ENCODE measurements at places on chromosomes 2 and 18. TPM values are rescaled to one million over a fixed set of nuclear protein-coding genes. Genes with fewer than 3 reads are reported as not detected.
A peak's percentile ranks its signal among the peaks of the same experiment; 100 is the strongest.

CDH2 gene
- 46.8 TPM for total RNA-seq

OTOS gene
- not detected for total RNA-seq

LOXHD1 gene
- not detected for total RNA-seq

GCFC2 gene
- 17.2 TPM for total RNA-seq

CNTNAP5 gene
- total RNA-seq, result not detected

MROH2A gene
- 1.7 TPM for total RNA-seq

UGT1A4 gene
- total RNA-seq, result 306 TPM

DNA sequence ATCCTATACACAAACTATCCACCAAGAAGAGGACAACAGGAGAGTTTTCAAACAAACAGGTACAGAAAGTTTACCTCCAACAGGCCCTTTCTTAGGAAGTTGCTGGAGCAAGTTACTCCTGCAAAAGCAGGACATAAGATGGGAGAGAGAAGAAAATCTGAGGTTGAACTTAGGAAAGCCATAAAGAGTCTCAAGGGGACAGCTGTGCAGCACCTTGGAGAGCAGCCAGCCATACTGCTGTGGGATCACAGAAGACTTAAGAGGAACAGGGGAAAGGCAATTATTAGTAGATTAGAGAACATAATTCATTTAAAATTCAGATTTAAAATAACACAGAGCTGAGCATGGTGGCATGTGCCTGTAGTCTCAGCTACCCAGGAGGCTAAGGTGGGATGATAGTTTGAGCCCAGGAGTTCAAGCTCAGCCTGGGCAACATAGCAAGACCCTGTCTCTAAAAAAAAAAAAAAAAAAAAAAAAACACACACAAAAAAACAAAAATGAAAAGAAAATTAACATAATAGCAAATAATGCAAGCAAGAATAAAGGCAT lies 148.1 kb upstream of the SIX3 start:
- H3K27me3 ChIP-seq, result no peaks in the 10 kb centered on the region
- H3K27ac ChIP-seq, result no peak overlapping the region
- H3K4me1 ChIP-seq, result no peaks in the 10 kb centered on the region

GRCh38 chr2:11753886-11754699 lies 7.7 kb downstream of the LPIN1 start:
- no peaks in the 10 kb centered on the region for H3K36me3 ChIP-seq
- H3K27me3 ChIP-seq, result no peaks in the 10 kb centered on the region
- no peaks in the 10 kb centered on the region for H3K4me1 ChIP-seq
- H3K4me3 ChIP-seq, result no peak overlapping the region
- DNase-seq, result no peak

GRCh38 chr2:239296020-239296932 lies 104.5 kb downstream of the HDAC4 start:
- H3K36me3 ChIP-seq, result no peaks in the 10 kb centered on the region
- no peaks in the 10 kb centered on the region for H3K4me1 ChIP-seq
- DNase-seq, result peak; percentile 85
- no peaks in the 10 kb centered on the region for H3K27me3 ChIP-seq
- H3K27ac ChIP-seq, result peak overlapping the region; percentile 59

GRCh38 chr18:62377131-62377807 lies 52.2 kb downstream of the TNFRSF11A start:
- H3K27ac ChIP-seq, result no peak overlapping the region
- H3K36me3 ChIP-seq, result no peaks in the 10 kb centered on the region
- H3K4me3 ChIP-seq, result no peak overlapping the region
- H3K4me1 ChIP-seq, result no peaks in the 10 kb centered on the region

- H3K27ac ChIP-seq, result no peak overlapping the region
- H3K4me1 ChIP-seq, result no peaks in the 10 kb centered on the region
- no peak overlapping the region for H3K4me3 ChIP-seq
- H3K27me3 ChIP-seq, result no peaks in the 10 kb centered on the region
- DNase-seq, result no peak
These were observed 2.6 kb upstream of the FAM136A start for GRCh38 chr2:70304498-70304897.

All from right lobe of liver (tissue), 6 donors.